ENCODE measurements at places on chromosomes 16 and 17. TPM values are rescaled to one million over a fixed set of nuclear protein-coding genes. Genes with fewer than 3 reads are reported as not detected.

Gene PIK3R5
- 0.07 TPM for total RNA-seq

Gene UTS2R
- total RNA-seq: not detected

Gene KRTAP1-5
- not detected for total RNA-seq

Gene SOST
- total RNA-seq: 59.3 TPM

All from G401 (cell line).